Globus pallidus (tissue), 1 donor: ENCODE measurements at places on chromosomes 7 and 10.

DNA sequence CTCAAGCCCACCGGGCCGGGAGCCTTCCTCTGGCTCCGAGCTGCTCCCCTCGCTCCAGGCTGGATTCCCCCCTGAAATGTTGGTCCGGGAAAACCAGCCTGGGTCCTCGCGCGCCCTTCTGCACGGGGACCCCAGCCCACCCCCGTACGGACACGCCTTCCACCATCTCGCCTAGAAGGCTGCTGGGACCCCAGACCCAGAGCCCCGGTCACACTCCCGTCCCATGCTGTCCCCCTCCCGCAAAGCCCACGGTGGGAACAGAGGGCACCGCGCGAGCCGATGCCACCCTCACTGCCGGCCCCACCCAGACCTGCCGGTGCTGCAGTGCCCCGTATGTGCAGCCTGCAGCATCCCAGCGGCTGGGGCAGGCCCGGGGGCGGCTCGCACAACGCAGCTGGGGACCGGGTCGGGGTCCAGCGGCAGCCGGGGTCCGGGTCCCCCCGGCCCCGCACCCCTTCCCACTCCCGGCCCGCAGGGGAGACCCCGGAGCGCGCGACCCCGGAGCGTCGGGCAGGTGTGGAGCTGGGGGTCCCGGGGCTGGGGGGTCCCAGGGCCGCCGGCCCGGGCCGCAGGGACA lies 871 bp downstream of the SPOCK2 start:
- DNase-seq = no peak

DNA sequence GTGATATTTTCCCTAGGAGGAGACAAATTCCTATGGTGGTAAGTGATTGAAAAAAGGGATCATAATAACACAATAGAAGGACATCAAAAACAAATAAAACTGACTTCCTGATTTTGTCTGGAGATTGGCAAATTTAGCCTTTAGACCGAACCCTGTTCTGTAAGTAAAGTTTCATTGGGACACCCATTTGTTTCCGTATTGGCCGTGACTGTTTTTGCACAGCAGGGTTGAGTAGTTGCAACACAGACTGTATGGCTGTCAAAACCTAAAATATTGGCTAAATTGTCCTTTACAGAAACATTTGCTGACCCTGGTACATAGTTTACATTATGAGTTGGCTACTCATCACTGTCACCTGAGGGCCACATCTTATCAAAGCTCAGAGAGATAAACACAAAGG lies 168.6 kb downstream of the PRKCQ start:
- no peak for DNase-seq

GRCh38 chr7:30799206-30799975 lies 28.2 kb downstream of the MINDY4 start:
- no peak for DNase-seq

DNA sequence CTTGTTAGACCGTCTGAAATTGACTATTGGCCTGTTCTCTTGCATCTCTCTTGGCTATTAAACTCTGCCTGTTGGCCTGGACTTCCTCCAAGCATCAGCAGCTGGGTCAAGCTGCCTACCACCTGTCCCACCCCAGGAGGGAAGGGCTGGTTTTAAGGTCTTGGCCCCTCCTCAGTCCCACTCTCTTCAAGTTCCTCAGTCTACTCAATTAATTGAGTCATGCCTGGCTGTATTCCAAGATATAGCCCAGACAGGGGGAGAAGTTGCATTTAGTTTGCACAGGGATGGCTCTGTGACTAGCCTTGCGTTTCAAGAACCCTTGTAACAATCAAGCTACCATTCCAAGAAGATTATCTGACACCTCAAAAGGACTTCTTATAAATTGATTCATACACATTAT lies 113.8 kb upstream of the GLI3 start:
- no peak for DNase-seq

DNA sequence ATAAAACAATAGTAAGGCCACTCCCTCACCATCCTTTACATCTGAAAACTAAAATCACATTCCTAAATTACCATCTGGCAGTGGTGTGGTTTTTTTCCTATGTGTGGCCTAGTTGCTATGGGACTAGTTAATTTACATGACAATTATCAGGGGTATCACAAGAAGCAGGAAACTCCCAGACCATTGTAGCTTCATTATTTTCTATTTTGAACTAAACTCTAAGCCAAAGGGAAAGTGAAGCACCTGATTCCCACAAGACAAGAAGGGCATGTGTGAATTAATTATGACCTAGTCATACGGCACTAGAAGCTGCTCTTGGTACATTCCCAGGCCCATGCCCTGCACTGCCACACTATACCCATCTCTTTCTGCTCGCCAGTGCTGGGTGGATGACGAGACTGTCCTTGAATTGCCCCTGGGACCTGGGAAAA lies 103.4 kb downstream of the ATXN7L1 start:
- no peak for DNase-seq

- DNase-seq = no peak
Measured at GRCh38 chr10:123706236-123706635, 40.1 kb downstream of the GPR26 start.

- no peak for DNase-seq
Measured at GRCh38 chr10:11646450-11646849, 35.0 kb upstream of the USP6NL start.

DNA sequence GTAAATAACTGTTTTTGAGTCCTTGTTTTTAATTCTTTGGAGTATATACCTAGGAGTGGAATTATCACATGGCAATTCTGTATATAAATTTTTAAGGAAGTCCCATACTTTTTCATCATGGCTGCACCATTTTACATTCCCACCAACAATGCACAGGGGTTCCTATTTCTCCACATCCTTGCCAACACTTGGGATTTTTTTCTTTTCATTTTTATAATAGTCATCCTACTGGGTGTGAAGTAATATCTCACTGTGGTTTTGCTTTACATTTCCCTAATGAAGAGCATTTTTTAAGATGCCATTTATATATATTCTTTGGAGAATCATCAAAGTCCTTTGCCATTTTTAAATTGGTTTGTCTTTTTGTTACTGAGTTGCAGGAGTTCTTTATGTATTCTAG lies 89.7 kb downstream of the ARID5B start:
- no peak for DNase-seq

DNA sequence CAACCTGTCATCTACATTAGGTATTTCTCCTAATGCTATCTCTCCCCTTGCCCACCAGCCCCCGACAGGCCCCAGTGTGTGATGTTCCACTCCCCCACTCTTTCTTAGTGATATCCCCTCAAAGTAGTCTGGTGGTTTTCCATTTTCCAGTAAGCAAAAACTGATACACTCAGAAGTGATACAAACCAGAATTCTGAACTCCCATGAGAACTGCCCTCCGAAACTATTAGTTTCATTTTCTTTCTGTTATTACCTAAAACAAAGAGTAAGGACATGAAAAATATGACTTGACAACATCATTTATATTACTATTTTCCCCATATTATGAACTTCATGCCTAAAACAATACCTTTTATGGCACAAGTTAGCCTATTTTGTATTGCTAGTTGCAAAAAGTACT lies 175.0 kb downstream of the OTUD1 start:
- DNase-seq = no peak

DNA sequence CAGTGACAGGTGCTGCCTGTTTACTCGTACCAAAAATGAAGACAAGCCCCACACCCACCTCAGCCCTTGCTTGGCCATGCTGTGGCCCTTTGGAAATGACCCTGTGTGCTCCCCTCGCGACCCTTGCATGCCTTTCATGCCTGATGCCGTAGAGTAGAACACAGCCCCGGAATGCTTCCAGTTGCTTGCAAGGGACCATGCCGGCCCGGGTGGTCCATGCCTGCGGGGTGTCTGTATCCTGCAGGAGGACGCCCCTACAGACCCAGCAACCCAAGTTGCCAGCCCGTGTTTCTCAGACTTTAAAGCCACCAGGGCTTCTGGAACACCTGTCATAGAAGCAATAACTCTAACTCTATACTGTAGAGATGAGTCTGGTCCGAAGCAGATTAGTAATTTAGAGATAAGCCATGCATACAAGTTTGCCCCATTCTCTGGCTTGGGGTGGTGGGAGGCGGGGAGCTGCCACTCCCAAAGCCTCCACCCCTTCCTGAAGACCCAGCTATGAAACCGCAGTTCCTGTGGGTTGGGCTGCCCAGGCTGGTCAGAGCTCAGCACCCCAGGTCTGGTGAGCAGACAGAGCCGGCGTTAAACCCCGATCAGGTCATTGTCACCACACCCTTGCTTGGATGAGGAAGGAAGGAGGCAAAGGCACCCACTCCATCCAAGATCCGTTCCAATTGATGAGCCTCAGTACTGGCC lies 143.5 kb downstream of the ADCY1 start:
- no peak for DNase-seq

GRCh38 chr10:125232841-125233240 lies 72.5 kb upstream of the CTBP2 start:
- no peak for DNase-seq

- no peak for DNase-seq
Measured at GRCh38 chr7:26195867-26196657, 4.5 kb downstream of the HNRNPA2B1 start.

DNA sequence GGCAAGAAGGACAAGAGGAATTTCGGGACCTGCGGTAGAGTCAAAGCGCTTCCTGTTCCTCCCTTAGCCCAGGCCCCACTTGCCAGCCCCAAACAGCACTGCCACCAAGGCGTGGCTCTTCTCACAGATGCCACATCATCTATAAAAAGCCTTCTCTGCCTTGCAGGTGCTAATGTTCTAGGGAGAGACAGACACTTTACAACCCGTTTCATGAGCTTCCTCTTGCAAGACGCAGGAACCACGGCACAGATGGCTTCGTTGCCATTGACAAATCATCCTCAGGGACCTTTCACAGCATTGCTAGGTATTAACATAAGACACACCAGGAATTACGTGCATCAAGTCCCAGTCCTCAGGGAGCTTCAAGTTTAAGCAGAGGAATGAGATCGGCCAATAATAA lies 180.9 kb downstream of the JCAD start:
- no peak for DNase-seq

DNA sequence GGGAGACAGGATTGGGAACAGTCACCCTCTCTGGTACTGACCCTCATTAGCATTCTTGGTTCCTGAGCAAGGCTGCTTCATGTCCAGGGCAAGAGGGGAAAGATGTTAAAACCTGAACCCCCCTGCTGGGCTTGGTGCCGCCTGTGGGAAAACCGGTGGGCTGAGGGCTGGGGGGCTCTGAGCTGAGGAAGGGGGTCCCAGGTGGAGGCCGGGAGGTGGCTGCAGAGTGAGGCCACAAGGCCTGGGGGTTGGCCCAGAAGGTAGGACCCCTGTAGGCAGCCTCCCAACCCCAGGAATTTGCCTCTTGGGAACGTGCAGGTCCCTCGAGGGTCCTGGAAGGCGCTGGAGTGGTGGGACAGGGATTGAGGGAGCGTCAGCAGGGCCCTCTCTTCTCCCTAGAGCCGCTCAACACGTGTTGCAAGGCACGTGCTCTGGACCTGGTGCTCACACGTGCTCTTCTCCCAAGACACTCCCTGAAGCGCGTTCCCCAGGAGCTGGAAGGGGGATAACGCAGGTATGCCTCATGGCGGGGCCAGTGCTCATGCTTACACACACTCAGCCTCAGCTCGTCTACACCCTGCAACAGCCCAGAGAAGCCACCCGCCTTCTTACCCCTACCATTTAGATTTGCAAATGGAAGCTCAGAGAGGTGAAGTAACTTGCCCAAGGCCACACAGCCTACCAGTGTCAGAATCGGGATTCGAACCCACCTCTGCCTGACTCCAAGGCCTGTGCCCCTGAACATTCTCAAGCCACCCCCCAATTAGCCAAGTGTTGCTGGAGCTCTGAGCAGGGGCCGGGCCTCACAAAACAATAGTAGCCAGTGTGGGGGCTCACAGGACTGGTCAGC lies 64.4 kb downstream of the LHPP start:
- no peak for DNase-seq

DNA sequence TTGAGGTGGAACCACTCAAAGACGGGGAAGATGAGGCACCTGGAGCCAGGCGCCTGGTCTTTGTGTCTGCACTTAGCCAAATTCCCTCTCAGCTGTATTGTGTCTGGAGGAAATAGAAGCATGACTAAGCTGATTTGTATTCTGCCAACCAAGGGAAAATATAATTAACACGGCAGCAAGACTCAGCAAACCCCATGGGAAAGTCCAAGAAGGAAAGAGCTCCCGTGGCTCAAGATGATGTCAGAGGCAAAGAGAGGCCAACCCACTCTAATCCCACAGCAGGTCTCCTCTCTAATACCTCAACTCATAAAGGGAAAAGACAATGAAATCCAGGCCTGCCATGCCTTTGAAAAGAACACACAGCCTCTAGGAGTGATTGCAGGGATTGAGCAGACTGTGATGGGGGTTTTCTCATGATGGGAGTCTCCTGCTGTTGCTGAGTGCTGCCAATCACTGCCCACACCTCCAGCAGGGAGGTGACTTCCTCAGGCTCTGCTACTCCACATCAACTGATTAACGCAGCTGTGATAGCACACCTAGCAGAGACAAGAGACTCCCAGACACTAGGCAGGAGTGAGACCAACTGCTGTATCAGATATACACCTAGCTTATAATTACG lies 255.5 kb upstream of the C7orf33 start:
- DNase-seq = no peak

- DNase-seq = no peak
Measured at GRCh38 chr7:149790754-149791360, 17.5 kb upstream of the ZNF467 start.

DNA sequence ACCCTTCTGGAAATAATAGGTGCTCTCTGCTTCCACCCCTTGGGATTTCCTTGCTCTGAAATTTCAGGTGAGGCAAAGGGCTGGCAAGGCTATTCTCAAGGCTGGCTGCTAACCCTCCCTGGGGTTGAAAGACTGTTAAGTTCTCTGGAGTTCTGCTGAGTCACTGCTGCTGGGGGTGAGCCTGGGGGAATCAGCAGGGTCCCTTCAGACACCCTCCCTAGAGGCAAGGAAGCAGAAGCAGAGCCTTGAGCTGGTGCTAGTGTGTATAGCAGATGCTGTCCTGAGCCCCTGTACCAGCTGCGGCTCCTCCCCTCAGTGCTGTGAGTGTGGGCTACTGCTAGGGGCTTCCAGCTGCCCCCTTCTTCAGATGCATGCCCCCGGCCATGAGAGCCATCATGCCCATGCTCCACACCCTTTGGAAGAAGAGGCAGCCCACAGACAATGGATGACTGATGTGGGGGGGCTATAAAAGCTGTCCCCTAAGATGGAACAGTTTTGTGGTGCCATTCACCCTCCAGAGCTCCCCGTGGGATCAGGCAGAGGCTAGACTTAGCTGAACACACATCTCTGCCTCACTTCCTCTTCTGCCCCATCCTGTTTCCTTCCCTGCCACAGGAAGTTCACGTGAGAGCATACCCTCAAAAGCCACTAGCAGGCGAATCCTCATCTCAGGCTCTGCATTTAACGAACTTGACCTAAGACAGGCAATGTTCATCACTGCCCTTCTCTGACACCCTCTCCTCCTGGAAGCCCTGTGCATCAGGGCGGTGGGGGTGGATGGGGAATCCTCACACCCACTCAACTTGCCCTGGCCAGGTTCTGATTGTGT lies 91.8 kb downstream of the SH3PXD2A start:
- DNase-seq = peak; percentile 47

- DNase-seq = no peak
Measured at GRCh38 chr7:7156663-7157062, 25.7 kb upstream of the C1GALT1 start.
